T-cell (primary cell): ENCODE measurements at places on chromosomes 6 and 20. TPM values are rescaled to one million over a fixed set of nuclear protein-coding genes. Genes with fewer than 3 reads are reported as not detected.

DNA sequence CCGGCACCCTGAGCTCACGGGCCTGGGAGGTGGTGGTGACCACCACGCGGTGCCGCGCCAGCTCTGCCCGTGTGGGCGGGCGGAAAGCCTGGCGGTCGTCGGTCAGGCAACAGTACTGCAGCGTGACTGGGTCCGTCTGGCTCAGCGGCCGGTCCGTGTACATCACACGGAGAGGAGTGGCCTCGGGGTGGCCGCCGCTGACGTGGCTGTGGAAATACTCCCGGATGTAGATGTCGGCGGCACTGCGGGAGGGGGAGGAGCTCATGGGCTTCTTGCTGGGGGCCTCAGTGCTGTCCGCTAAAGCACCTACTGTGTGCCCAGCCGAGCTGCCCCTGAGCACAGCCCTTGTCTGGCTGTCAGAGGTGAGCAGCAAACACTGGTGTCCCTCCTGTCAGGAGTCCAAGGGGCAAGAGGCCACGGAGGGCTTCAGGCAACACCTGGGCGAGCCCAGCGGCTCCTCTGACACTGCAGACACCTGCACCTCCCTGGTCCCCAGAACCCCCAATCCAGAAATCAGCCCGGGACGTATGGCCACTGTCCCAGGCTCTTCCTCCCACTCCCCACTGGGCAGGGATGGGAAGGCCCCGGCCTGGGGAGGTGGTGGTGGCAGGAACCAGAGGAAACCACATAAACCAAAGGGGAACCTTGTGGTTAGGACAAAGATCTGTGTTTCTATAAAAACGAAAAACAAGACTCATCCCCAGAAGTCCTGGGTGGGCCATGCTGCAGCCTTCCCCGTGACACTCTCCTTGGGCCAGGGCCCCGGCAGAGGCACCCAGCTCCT, 6.5 kb downstream of the HELZ2 start:
- peak; percentile 43 for DNase-seq

DNA sequence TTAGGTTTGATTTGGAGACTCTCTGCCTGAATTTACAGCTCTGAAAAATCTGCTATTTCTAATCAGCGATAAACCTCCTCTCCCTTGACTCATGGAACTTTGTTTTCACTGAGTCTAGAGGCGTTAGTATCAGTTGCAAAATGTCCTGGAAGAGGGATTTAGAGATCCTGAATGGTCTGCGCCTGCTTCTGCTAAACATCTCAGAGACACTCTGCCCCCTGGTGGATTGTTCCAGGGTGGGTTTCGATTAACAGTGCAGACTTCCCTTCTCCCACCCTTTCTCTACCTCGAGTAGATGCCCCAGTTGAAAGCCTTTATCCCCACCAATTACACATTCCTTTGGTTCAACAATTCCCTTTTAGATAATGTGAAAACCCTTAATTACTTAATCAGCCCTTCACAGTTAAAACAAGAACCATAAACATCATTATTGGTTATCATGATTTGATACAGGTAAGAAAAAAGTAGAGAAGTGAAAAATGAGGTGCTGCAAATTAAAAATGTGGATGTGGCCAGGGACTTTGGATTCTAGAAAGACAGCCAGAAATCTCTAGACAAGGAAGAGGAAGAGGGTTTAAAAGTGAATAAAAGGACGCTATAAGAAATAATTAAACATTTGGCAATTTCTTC, 5.5 kb downstream of the HTR1B start:
- no peak for DNase-seq

DNA sequence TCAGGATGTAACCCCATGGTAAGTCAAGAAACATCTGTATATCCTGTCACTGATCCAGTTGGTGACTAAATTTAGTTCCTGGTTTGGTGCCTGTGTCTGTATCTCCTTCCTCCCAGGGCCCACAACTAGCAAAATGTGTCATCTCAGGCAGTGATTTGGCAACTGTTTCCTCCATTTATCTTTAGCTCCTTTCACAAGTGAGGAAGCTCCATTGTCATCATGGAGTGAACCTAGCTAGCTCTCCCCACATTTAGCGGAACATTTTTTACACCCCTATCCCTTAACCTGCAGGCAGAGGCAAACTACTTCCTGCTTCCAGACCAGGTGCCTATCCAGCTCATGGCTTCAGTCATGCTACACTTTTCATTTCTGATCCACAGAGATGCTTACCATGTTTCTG, 99.5 kb downstream of the IPCEF1 start:
- DNase-seq, result no peak

- DNase-seq, result no peak
Measured at GRCh38 chr6:149425224-149425623, 25.2 kb downstream of the SUMO4 start.

- DNase-seq, result no peak
Measured at GRCh38 chr20:40896814-40897700, 131.6 kb upstream of the TOP1 start.

DNA sequence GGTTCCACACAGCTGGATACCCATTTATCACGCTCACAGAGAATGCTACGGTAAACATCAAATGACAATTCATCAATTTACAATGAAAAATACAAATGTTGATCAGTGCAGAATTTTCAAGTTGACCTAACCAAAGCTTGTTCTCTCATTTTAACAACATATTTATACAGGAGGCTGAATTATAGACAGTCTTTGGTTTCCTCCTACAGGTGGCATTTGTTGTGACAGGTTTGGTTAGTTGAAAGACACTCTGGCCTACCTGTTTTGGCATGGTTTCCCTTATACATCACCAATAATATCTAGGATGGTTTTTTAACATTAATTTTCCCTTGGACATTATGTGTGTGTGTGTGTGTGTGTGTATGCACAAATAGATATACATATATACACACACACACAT, 642.5 kb upstream of the MMS22L start:
- no peak for DNase-seq

DNA sequence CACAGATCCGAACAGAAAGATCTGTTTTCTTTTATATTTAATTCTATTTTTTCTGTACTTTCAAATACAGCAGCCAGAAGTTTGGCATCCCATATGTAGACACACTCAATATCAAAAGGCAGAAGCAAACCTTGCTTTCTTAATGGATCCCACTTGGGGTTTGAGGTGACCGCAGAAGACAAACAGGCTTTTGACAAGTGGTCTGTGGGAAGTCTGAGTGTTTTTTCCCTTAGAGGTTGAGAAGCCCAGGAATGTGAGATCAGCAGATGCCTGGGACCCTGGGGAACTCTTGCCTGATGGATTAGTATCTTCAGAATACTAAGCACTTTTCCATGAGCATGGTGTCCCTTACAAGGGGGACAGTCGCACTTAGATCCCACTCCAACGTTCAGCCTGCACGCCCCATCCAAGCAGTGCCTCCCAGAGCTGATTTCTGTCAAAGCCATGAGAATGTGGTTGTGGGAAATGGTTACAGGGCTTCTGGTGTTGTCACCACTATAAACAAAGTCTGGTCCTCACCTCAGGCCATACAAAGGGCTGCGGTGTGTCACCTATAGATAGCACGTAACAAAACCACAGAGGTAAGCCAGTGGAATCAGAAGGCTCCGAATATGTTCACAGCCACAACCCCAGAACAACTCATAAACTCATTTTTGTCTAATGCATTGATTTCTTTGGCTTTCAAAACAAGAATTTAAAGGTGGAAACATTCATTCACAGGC, 12.7 kb downstream of the IL17F start:
- DNase-seq, result peak; percentile 17

DNA sequence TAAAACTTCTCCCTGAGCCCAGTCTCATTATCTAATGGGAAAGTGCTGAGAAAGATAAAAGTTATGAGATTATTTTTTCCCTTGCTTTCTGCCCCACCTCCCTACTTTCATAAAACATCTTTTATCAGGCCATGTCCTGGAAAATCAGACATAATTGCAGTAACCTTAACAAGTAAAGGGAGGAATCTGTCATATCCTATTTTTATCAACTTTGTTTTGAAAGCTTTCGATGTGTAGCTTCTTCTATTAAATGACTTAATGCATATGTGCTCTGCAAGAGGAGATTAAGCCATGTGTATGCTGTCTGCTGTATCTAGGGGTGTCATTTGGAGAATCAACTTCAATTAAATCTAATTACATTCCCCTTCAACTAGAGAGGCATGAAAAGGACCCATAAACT, 408.9 kb downstream of the CBLN4 start:
- no peak for DNase-seq

DNA sequence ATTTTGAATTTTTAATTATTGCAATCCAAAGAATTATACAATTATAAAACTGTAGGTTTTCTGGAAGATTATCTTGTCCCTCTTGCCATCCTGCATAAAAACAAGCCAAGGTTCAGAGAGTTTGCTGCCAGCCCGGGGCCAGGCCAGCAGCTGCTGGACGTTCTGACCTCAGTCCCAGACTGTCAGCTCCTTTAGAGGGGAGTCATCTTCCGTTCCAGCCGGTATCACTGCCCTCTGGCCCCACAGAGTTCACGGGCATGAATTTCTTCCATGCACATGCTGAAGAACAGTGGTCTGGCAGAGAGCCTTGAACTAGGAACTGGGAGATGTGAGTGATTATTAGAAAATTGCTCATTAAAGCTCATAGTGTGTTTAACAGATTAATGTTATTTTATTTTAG, 130.4 kb upstream of the QKI start:
- no peak for DNase-seq

GRCh38 chr20:33655164-33655563, 7.0 kb upstream of the C20orf144 start:
- no peak for DNase-seq

DNA sequence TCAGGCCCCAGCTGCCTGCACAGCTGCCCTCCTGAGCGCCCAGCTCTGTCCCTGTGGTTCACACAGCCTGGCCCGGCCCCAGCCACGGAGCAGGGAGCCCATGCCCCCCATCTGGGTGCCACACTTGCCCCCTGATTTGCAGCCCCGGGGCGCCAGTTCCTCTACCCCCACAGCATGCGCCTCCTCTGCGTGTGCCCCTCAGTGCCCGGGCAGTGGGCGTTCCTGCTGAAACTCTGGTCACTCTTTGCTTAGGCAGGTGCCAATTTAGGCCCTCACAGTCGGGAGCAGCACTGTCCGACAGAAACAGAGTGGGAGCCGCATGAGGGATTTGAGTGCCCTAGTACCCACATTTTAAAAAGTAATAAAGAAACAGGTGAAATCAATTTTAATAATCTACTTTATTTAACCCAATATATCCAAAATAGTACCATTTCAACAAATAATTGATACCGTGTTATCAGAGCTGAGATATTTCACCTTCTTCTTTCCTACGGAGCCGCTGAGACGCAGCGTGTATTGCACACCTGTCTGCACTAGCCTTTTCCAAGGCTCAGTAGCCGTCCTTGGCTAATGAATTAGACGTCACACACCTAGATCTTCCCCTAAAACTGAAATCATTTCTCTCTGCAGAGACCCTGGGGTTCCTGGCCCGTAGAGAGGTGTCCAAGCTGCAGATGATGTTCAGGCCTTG, 106.4 kb downstream of the ASXL1 start:
- no peak for DNase-seq

DNA sequence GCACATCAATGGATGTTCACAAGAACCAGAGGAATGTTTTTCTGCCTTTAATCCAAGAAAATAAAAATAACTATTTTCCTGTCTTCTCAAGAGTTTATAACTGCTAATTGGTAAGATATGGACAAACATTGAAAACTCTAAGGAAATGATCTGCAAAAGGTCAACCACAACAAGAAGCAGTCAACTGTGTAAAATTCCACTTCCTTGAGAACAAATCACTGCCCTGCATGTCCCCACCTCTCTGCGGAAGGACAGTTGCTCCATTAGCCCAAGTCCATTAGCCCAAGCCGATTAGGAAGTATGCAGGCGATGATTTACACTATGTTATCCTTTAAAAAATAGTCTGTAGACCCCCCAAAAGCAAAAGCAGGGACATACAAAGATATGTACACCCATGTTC, 27.6 kb downstream of the SLC22A23 start:
- DNase-seq, result no peak

DNA sequence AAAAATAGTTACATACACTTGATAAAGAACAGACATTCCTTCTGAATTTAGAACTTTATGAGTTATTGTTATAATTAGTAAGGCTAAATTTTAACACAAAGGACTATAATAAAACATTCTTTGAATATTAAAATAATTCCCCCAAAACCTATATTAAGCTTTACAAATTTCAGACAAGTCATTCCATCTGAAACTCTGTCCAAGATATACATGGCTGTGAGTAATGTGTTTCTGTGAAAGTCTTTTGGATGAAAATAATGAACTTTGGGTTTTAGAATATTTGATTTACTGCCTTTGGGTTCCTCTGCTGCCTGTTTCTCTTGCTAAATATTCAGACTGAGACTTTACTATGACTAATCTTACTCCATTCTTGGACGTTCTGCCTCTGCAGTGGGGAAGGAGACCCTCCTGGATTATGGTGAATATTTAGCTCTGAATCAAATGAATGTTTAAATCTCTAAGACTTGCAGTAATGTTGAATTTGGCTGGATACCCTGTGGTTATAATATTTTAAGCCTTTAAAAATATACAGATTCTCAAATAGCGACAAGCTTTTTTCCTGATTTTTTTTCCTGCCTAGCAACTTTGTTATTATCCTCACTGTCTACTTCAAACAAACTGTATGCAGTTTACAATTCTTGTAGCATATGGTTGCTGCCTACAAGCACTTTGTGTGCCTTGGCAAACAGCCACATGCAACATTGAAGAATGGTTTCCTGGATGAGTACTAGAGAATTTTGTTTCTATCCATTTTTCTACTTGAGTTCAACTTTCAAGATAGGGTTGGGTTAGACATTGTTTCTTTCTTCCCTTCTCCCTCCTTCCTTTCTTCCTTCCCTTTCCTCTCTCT, 51.4 kb downstream of the TXLNB start:
- DNase-seq, result no peak

DNA sequence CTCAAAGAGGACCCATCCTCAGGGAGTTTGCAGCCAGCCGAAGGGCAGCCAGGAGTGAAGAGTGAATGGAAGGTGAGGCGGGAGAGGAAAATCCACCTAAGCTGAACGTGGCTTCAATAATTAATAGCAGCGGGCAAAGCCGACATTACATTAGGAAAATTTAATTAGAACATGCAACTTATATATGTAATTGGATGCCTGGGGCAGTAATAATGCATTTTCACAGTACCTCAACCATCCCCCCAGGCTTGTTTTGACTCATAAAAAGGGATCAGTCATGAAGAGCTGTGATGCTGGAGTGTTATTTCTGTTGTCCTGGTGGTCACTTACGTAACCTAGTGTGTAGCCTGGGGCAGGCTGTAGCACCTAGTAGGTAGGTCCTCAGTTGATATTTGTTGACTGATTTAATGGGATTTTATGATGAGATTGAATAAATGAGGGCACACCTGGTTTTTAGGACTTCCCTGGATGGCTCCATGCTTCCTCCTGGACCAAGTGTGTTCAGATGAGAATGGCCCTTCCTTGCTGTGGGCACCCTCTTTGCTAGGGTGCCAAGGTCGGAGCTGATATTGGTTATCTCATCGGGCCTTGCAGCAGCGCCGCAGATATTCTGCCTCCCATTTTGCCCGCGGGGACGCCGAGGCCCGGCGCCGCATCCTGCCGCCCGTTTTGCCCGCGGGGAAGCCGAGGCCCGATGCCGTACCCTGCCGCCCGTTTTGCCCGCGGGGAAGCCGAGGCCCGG, 128.8 kb downstream of the CDH26 start:
- DNase-seq, result no peak

- no peak for DNase-seq
Measured at GRCh38 chr20:39547546-39548408, 585.6 kb downstream of the DHX35 start.

TULP1 gene
- total RNA-seq, result not detected

RXRB gene
- total RNA-seq, result 76.2 TPM

ZNF512B gene
- 23.7 TPM for total RNA-seq

RIPOR3 gene
- total RNA-seq, result 0.61 TPM

COL21A1 gene
- total RNA-seq, result not detected

NKAPL gene
- not detected for total RNA-seq

HTR1E gene
- not detected for total RNA-seq

KCNK15 gene
- not detected for total RNA-seq

TNF gene
- total RNA-seq, result 26.4 TPM

DNPH1 gene
- total RNA-seq, result 28.5 TPM

DYNLT2 gene
- total RNA-seq, result 3.9 TPM

EIF2S2 gene
- 54.2 TPM for total RNA-seq
